SW 1271 (cell line): ENCODE measurements at places on chromosomes 11 and 22.
A peak's percentile ranks its signal among the peaks of the same experiment; 100 is the strongest.

- no peak for DNase-seq
Measured at GRCh38 chr22:50062509-50063135, 4.5 kb upstream of the TTLL8 start.

GRCh38 chr11:130260742-130261141 lies 54.0 kb downstream of the ZBTB44 start:
- DNase-seq, result no peak

DNA sequence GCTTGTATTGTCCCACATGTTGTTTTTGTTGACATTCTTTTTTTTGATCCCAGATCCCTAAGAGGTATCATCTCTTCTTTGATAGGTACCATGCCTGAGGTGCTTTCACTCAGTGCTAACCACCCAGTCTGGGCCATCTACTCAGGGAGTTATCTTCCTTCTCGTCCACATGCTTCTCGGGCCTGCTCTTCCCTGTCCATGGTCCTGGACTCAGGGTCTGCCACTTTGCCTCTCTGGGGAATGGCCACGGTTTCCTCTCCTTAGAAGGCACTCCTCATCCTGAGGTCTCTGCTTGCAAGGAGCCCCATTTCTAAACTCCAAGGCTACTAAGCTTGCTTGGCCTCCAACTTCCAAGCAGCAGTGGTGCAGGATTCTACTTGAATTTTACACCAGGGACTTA lies 227.0 kb upstream of the NCAM1 start:
- DNase-seq, result no peak

- no peak for DNase-seq
Measured at GRCh38 chr11:4576880-4577279, 4.7 kb upstream of the OR52I2 start.

- no peak for DNase-seq
Measured at GRCh38 chr11:133708547-133709051, 136.7 kb downstream of the SPATA19 start.

GRCh38 chr22:22870577-22871404 lies 16.8 kb upstream of the IGLL5 start:
- no peak for DNase-seq

DNA sequence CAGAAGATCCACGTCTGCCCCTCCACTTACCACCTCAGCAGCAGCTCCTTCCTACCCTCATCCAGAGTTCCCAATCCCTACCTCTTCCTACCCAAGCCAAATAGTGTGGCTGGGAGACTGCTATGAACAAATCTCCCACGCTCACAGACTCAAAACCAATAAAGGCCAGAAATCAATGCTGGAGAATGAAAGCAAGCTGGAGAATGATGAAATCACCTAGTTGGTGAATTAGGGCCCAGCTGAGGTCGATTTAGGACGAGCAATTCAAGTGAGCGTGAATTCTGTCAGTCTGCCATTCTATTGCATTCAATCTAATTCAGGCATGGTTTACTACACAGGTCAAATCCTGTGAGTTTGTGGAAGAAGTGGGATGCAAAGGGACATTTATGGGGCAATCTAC lies 22.5 kb downstream of the COMMD9 start:
- DNase-seq, result no peak

DNA sequence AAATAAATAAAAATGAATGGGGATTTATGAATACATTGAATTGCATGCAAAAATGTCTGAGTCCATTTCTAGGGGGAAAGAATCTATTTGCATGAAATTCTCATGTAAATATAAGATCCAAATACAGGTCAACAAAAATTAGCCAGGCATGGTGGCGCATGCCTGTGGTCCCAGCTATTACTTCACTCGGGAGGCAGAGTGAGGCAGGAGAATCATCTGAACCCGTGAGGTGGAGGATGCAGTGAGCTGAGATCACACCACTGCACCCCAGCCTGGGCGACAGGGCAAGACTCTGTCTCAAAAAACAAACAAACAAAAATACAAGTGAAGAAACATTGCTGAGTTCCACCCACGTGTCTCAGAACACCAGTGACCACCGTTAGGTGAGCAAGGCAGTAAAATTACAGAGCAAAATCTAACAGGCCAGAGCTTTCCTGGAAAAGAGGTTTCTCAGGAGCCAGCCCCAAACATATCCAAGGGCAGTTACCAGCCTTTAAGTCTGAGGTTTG lies 17.3 kb downstream of the PACSIN2 start:
- DNase-seq, result no peak

DNA sequence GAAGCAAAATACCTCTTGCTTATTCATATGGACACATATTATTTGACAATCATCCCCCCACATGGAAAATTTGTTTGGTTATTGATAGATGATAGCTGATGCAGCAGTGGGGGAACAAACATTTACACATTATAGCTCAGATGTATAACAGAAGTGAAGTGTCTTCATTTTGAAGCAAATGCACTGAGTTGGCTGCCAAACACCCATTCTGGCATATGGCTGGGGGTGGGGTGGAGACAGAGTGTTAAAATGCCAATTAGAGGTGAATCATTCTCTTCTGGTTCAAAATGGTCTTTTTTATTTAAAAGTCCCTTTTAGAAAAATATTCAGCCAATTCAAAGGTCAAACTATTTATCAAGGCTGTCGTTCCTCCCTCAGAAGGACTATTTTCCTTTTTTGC lies 157.3 kb upstream of the TRPC6 start:
- no peak for DNase-seq

DNA sequence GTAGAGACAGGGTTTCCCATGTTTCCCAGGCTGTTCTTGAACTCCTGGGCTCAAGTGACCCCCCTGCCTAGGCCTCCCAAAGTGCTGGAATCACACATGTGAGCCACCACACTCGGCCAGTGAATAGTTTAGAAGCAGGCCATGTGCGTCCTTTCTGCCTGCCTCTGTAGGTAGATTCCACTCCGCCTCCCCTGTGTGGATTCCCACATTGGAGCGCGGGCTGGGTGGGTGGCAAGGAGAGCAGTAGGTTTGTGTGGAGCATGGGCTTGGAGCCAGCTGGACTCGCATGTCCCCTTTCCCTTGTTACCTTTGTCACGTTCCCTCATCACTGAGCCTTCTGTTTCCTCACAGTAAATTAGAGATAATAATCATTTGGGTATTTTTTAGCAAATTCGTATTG lies 21.7 kb downstream of the PPFIA1 start:
- DNase-seq, result no peak

GRCh38 chr22:33896575-33897447 lies 23.5 kb downstream of the LARGE1 start:
- DNase-seq, result no peak

- DNase-seq, result no peak
Measured at GRCh38 chr11:78403781-78404180, 13.8 kb downstream of the GAB2 start.

DNA sequence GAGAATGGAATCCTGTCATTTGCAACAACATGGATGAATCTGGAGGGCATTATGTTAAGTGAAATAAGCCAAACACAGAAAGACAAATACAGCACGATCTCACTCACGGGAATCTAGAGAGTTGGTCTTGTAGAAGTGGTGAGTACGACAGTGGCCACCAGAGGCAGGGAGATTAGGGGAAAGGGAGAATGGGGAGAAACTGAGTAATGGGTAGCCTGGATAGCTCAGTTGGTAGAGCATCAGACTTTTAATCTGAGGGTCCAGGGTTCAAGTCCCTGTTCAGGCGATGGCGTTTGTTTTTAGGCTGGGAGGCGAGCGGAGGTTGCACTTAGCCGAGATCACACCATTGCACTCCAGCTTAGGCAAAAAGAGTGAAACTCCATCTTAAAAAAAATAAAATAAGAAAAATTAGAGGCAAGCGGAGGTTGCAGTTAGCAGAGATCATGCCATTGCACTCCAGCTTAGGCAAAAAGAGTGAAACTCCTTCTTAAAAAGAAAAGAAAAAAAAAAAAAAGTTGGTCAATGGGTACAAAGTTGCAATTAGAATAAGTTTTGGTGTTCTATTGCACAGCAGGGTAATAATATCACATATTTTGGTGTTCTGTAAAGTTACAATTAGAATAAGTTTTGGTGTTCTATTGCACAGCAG lies 95.7 kb upstream of the UBASH3B start:
- DNase-seq, result peak; percentile 14

GRCh38 chr11:60699936-60700335 lies 524 bp downstream of the MS4A8 start:
- DNase-seq, result no peak

DNA sequence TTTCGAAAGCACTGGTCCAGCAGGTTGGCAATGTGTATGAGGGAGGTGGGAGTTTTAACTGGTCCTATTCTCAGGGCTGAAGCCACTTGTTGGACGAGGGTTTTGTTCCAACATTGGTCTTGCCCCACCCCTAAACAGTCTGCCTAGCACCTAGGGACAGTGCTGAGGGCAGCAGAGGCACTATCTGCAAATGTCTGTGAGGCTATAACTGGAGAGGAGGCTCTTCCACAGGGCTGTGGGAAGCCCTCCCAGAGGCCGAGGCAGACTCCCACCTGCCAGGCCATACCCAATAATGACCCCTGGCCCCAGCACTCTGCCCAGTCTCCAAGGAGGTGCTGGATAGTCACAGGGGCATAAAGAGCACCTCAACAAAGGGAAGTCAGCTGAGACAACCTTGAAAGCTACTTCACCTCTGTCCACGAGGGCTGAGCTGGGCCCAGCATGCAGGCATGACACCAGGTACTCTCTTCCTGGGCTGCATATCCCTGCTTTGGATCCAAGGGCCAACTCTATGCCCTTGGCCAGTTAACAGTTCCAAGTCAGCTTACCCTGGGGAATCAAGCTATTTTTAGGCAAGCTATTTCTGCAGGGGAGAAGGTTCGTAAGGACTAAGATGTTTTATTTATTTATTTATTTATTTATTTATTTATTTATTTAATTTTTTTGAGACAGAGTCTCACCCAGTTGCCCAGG lies 40.2 kb upstream of the SLC25A1 start:
- no peak for DNase-seq

DNA sequence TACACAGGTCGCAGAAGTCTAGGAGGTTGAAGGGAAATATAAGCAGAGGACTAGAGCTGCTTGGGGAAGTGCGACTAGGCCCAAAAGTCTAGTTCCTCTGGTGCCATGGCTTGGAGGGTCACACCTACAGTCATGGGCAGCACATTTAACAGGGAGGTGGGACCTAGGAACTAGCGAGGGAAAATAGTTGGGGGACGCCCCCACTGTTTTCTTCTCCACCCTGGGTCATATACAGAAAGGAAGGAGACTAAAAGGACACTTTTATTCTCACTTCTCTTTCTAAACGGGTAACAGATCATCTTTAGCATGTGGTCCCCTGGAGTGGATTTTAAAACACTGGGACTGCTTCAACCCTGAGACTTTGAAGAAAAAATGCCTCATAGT lies 16.6 kb downstream of the APIP start:
- DNase-seq, result no peak

- DNase-seq, result no peak
Measured at GRCh38 chr22:40583053-40583741, 53.3 kb downstream of the MRTFA start.

GRCh38 chr11:31725176-31725575 lies 85.9 kb downstream of the PAX6 start:
- DNase-seq, result no peak

- no peak for DNase-seq
Measured at GRCh38 chr11:47351156-47352126, 1.1 kb downstream of the MYBPC3 start.

GRCh38 chr22:44247923-44248892 lies 64.5 kb downstream of the SHISAL1 start:
- DNase-seq, result no peak
